ENCODE measurements at places on chromosomes 3 and 15. TPM values are rescaled to one million over a fixed set of nuclear protein-coding genes. Genes with fewer than 3 reads are reported as not detected.
A peak's percentile ranks its signal among the peaks of the same experiment; 100 is the strongest.

The RARB gene
- total RNA-seq, result not detected

The PXK gene
- total RNA-seq, result 35.2 TPM

The WDR53 gene
- total RNA-seq, result 21.4 TPM

GRCh38 chr3:53536282-53536681 lies 41.9 kb downstream of the CACNA1D start:
- no peak overlapping the region for H3K27ac ChIP-seq
- H3K36me3 ChIP-seq, result no peaks in the 10 kb centered on the region
- peaks cover 16% of the 10 kb centered on the region for H3K27me3 ChIP-seq
- H3K4me3 ChIP-seq, result no peak overlapping the region

GRCh38 chr3:18901571-18901970 lies 246.7 kb upstream of the KCNH8 start:
- DNase-seq, result no peak
- H3K4me1 ChIP-seq, result peaks cover 11% of the 10 kb centered on the region
- H3K36me3 ChIP-seq, result no peaks in the 10 kb centered on the region
- H3K4me3 ChIP-seq, result no peak overlapping the region

DNA sequence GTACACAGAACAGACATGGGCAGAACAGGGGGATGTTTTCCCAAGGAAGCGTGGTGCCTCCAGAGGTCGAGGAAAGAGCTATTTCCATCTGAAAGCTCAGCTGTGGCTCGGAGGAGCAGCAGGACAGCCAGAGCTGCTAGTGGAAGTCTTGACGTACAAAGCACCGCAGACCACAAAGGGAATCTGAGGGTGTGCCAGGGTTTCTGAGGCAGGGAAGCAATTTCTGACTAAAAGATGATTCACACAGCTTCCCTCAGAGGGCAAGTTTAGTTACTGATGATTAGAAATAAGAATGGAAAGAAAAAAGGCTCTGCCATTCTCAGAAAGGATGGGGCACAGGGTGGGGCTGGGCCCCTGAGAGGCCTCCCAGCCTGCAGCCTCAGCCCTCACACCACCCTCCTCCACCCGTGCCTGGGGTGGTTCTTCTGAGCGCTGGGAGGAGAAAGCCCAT lies 45.8 kb upstream of the SEC13 start:
- H3K27me3 ChIP-seq, result peaks cover 20% of the 10 kb centered on the region
- peak; percentile 78 for DNase-seq
- no peaks in the 10 kb centered on the region for H3K36me3 ChIP-seq
- H3K4me3 ChIP-seq, result peak overlapping the region; percentile 1
- H3K4me1 ChIP-seq, result peaks cover 48% of the 10 kb centered on the region
- peak overlapping the region; percentile 29 for H3K27ac ChIP-seq

DNA sequence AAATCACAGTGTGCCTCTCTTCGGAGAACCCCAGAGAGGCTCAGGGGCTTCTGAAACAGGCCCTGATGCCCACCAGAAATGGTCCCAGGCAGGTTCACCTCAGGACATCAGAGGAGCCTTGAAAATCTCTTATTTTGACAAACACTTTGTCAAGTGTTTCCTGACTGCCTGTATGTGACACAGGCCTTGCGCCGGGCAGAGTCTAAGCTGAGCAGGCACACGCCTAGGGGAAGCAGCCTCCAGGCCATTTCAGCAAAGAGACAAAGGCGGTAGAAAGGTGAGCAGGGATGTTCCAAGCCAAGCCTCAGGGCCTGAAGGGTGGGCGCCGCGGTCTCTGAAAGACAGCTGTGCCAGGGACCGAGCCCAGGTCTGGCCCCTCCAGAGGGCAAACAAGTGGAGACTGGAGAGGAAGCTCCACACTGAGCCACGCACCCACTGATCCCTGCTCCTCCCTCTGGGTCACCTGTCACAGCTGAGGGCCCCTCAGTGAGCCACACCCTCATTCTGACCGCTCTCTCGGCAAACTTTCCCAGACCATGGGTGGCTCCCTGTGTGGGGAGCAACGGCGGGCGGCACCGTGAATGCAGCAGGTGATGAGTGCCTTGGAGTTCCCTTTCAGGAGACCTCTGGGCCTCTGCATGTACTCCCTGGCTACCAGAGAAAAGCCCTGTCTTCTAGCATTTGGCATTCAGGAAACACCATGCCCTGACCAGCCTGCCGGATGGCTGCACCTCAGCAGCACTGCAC lies 136.1 kb downstream of the ADAMTS17 start:
- H3K27ac ChIP-seq, result no peak overlapping the region
- no peak overlapping the region for H3K4me3 ChIP-seq
- no peaks in the 10 kb centered on the region for H3K27me3 ChIP-seq
- no peak for DNase-seq
- H3K4me1 ChIP-seq, result peaks cover 11% of the 10 kb centered on the region
- peaks cover 6% of the 10 kb centered on the region for H3K36me3 ChIP-seq

- H3K36me3 ChIP-seq, result no peaks in the 10 kb centered on the region
- H3K4me3 ChIP-seq, result no peak overlapping the region
- no peak overlapping the region for H3K27ac ChIP-seq
These were observed 187.3 kb downstream of the KCNAB1 start for GRCh38 chr3:156307704-156308103.

- no peak for DNase-seq
- peaks cover 7% of the 10 kb centered on the region for H3K27me3 ChIP-seq
- H3K4me1 ChIP-seq, result peaks cover 9% of the 10 kb centered on the region
These were observed 113.2 kb upstream of the IQSEC1 start for GRCh38 chr3:13186435-13186815.

DNA sequence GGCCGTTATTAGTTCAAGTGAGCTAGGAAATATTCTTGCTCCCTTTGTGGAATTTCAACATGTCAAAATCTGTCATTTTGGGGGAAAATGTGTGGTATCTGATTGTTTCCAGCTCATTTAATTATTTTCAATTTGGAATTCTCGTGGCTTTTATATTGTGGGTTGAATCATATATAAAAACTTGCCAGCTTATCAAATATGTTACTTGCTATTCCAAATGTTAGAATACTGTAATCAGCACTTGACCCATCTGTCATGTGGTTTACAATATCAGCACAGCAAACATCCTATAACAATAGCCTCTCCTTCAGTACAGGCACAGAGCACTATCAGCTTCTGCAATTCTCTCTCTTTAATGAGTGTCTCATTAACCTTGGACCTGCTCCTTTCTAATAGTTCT lies 130.2 kb upstream of the FEZF2 start:
- H3K27ac ChIP-seq, result no peak overlapping the region
- H3K27me3 ChIP-seq, result peaks cover 2% of the 10 kb centered on the region
- DNase-seq, result no peak

DNA sequence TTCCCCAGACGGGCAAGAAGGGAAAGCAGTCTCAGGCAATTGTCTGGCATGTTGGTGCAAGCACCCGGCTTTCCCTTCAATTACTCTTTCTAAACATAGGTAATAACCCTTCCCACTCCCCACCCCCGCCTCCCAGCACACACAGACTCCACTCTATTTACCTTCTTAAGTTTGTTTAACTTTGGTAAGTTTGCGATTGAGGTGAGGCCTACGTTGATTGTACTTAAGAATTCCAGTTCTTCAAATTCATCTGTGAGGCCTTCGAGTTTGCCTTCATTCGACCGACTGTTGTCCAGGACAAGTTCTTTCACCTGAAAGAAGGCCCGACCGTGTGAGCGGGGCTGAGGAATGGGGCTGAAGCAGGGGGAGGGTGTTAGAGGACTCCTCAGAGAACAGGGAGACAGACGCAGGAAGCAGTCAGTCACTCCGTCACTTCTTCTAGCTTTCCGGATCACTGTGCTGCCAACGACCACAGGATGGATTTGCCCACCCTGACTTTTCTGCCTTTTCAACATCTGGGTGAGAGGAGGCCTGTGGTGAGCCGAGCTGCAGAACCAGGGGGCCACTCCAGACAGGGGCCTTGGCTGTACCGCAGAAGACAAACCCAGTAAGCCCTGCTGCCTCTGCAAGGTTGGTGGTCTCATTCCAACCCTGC lies 33.0 kb downstream of the ANP32A start:
- H3K4me1 ChIP-seq, result peaks cover 61% of the 10 kb centered on the region
- H3K27ac ChIP-seq, result no peak overlapping the region
- H3K4me3 ChIP-seq, result no peak overlapping the region
- H3K36me3 ChIP-seq, result peaks cover 44% of the 10 kb centered on the region

DNA sequence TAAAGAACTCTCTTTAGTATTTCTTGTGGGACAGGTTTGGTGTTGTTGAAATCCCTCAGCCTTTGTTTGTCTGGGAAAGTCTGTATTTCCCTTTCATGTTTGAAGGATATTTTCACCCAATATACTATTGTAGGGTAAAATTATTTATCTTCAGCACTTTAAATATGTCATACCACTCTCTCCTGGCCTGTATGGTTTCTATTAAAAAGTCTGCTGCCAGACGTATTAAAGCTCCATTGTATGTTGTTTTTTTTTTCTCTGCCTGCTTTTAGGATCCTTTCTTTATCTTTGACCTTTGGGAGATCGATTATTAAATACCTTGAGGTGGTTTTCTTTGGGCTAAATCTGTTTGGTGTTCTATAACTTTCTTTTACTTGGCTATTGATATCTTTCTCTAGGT lies 119.0 kb upstream of the TBC1D5 start:
- no peaks in the 10 kb centered on the region for H3K36me3 ChIP-seq
- no peak overlapping the region for H3K27ac ChIP-seq
- no peaks in the 10 kb centered on the region for H3K4me1 ChIP-seq
- no peak overlapping the region for H3K4me3 ChIP-seq
- DNase-seq, result no peak

DNA sequence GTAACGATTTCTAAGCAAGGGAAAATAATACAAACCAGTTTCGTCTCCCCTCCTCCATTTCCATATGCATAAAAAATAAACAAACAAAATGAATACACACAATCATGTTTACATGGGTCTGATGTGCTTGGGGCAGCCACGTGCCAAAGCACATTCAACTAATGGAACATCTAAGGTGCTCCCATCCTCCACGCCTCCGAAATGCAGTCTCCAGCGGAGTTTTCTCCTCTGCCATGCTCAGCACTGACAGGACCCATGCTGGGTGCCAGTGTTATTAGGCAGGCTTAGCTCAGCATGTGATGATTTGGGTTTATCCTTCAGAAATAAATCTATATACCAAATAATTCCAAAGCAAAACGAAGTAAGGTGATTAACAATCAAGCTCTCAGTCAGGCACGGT lies 337.3 kb upstream of the ATP10A start:
- H3K27ac ChIP-seq, result no peak overlapping the region
- no peaks in the 10 kb centered on the region for H3K36me3 ChIP-seq
- no peak for DNase-seq
- no peaks in the 10 kb centered on the region for H3K4me1 ChIP-seq
- no peak overlapping the region for H3K4me3 ChIP-seq

- no peaks in the 10 kb centered on the region for H3K36me3 ChIP-seq
- H3K27me3 ChIP-seq, result no peaks in the 10 kb centered on the region
These were observed 90.0 kb downstream of the FBLN2 start for GRCh38 chr3:13638927-13639326.

DNA sequence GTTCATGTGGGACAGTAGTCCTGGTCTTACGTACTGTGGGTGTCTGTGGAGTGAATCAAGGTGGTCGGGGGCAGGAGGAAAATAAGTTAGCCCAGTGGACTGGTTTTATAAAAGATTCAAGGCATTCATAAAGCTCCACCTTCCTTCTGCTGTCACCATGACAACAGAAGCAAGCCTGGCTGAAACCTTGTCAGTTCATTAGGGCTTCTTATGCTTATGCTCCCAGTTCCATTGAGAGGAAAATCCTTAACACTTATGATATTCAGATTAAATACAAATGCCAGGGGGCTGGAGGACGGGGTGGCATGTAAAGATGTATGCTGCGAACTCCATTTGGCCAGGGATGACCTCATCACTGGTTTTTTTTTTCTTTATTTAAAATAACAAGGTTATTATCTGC lies 283.1 kb upstream of the ATP10A start:
- no peaks in the 10 kb centered on the region for H3K4me1 ChIP-seq
- no peak for DNase-seq
- no peak overlapping the region for H3K4me3 ChIP-seq
- H3K27ac ChIP-seq, result no peak overlapping the region

DNA sequence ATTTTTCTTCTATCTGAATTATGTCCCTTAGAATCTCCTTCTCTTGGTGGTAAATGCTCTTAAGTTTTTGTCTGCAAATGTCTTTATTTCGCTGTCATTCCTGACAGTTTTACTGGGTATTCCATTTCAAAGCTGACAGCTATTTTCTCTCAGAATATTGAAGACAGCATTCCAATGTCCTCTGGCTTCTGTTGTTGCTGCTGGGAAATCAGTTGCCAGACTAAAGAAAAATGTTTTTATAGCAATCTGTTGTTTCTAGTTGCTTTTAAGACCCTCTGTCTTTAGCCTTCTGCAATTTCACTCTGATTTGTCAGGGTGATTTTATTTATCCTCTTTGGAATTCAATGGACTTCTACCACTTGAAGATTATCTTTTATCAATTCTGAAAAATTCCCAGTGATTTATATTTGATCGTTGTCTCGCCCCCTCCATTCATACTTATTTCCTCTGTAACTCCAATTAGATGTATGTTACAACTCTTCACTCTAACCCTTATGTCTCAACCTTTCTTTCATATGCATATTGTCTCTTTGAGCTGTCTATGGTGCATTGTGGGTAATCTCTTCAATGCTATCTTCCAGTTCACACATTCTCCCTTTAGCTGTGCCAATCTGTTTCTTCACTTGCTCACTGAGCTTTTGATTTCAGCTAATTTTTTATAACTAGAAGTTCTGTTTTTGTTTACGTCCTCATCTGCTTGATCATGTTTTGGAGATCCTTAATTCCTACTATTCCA lies 23.5 kb downstream of the UBXN7 start:
- peaks cover 28% of the 10 kb centered on the region for H3K36me3 ChIP-seq
- H3K4me1 ChIP-seq, result peaks cover 25% of the 10 kb centered on the region
- H3K4me3 ChIP-seq, result no peak overlapping the region

DNA sequence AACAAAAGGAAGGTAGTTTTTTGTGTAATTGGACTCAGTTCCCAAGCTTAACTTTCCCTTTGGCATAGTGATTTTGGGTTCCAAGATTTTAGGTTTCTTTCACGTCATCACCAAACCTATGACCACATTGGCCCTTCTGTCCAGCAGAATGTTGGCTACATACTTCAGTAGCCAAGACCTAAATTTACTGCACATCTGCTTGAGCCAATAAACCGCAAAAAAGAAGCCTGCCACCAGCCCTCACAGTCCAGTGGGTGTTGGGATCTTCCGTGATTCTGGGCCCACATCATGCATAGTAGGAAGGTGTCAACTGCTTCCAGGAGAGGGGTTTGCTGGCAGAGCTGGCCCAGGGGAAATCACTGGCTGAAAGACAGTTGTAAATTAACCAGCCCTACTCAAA lies 57.6 kb upstream of the LIPC start:
- peaks cover 11% of the 10 kb centered on the region for H3K4me1 ChIP-seq
- H3K4me3 ChIP-seq, result no peak overlapping the region
- H3K27me3 ChIP-seq, result no peaks in the 10 kb centered on the region
- no peak for DNase-seq
- no peaks in the 10 kb centered on the region for H3K36me3 ChIP-seq

DNA sequence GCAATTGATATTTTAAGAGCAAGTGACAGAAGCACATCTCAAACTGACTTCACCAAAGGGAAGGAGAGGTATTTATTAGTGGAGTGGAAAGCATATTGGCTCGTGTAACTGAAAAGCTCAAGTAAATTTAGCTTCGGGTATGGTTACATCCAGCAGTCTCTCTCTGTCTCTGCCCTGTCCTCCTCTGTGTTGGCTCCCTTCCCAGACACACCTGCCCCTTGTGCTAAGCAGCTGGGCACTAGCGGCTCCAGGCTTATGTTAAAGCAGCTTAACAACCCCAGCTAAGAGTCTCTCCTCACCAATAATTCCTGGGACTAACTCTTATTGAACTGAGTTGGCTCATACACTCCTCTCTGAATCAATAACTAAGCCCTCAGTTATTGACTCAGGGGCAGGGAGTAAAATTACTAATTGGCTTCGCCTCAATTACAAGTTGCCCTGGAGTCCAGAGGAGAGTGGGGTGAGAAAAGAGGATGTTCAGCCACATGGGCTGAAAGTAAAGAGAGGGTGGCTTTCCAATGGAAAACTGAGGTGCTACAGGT lies 12.8 kb upstream of the SH3BP5 start:
- H3K27me3 ChIP-seq, result no peaks in the 10 kb centered on the region
- no peak overlapping the region for H3K4me3 ChIP-seq
- H3K27ac ChIP-seq, result no peak overlapping the region
- no peaks in the 10 kb centered on the region for H3K36me3 ChIP-seq

Data from activated CD4-positive, alpha-beta T cell treated with anti-CD3 and anti-CD28 coated beads for 36 hours (primary cell).